Astrocyte (in vitro differentiated cells and primary cell): ENCODE measurements at places on chromosomes 5 and 9. TPM values are rescaled to one million over a fixed set of nuclear protein-coding genes. Genes with fewer than 3 reads are reported as not detected.

The NFIL3 gene
- total RNA-seq: 32.4 and 37.5 TPM in 2 replicates

The FLT4 gene
- total RNA-seq: 3.7 and 7.2 TPM in 2 replicates

The TMC1 gene
- total RNA-seq: 0.10 TPM in 1 of 2 replicates, not detected in the other

The LYRM7 gene
- total RNA-seq: 6.6 and 7.0 TPM in 2 replicates

The NTRK2 gene
- total RNA-seq: 4.6 and 4.8 TPM in 2 replicates

The IFNA2 gene
- total RNA-seq: not detected in 2 replicates

DNA sequence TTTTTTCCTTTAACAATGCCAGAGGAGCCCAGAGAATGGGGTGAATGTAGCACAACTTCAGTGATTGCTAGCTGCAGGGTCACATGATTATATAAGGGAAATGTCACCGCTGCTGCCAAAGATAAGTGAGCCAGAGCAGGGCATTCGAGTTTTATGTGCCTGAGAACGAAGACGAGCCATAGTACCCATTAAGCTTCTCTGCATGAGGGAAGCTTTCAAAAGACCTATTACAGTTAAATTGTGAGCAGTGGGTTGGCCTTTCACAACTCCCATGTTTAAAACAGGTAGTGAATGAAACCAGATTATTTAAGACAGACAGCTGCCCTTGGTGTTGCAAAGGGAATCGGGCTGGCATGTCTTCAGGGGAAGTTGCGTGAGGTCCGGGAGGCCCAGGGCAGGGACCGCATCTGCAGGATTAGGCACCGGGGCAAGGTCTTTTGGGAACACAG lies 82.4 kb upstream of the TNFAIP8 start:
- H3K27ac ChIP-seq: no peak overlapping the region
- DNase-seq: no peak
- H3K27me3 ChIP-seq: no peaks in the 10 kb centered on the region
- H3K36me3 ChIP-seq: no peaks in the 10 kb centered on the region
- H3K4me1 ChIP-seq: peaks cover 21% of the 10 kb centered on the region
- H3K4me3 ChIP-seq: no peak overlapping the region

DNA sequence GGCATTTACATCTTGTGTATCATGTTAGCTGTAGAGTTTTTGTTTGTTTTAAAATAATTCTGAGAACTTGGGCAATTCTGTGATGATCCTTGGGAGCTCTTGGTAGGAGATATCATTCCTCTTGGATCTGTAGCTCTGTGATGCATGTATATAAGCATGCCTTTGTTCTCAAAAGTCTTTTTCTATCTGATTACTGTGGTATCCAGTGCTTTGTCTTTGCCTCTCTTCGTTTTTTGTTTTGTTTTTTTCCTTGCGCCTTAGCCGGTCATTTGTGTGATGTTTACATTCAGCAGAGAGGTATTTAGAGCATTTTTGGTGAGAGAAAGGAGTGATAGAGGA lies 110.0 kb downstream of the PAM start:
- H3K4me3 ChIP-seq: peak overlapping the region; percentile 97
- H3K4me1 ChIP-seq: peaks cover 18% of the 10 kb centered on the region
- no peaks in the 10 kb centered on the region for H3K36me3 ChIP-seq
- peak overlapping the region; percentile 93 for H3K27ac ChIP-seq

DNA sequence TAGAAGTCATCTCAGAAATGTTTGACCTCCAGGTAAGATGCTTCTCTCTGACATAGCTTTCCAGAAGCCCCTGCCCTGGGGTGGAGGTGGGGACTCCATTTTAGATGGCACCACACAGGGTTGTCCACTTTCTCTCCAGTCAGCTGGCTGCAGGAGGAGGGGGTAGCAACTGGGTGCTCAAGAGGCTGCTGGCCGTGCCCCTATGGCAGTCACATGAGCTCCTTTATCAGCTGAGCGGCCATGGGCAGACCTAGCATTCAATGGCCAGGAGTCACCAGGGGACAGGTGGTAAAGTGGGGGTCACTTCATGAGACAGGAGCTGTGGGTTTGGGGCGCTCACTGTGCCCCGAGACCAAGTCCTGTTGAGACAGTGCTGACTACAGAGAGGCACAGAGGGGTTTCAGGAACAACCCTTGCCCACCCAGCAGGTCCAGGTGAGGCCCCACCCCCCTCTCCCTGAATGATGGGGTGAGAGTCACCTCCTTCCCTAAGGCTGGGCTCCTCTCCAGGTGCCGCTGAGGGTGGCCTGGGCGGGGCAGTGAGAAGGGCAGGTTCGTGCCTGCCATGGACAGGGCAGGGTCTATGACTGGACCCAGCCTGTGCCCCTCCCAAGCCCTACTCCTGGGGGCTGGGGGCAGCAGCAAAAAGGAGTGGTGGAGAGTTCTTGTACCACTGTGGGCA lies 642 bp downstream of the CSF2 start:
- no peak overlapping the region for H3K4me3 ChIP-seq
- no peak overlapping the region for H3K27ac ChIP-seq
- no peak for DNase-seq

GRCh38 chr5:112933651-112934365 lies 11.8 kb upstream of the REEP5 start:
- H3K4me1 ChIP-seq: peaks cover 6% of the 10 kb centered on the region
- no peaks in the 10 kb centered on the region for H3K36me3 ChIP-seq
- H3K27me3 ChIP-seq: no peaks in the 10 kb centered on the region
- DNase-seq: peak; percentile 70

DNA sequence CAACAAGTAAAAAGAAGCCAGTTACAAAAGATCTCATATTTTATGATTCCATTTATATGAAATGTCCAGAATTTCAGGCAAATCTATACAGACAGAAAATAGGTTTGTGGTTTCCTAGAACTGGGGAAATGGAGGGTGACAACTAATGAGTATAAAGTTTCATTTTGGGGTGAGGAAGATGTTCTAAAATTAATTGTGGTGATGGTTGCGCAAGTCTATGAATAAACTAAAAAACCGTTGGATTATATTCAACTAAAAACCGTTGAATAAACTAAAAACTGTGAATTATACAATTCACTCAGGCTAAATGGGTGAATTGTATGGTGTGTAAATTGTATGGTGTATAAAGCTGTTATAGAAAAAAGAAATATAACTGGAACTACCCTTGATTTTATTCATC lies 47.6 kb downstream of the ADAMTS6 start:
- peaks cover 16% of the 10 kb centered on the region for H3K36me3 ChIP-seq
- DNase-seq: no peak
- no peaks in the 10 kb centered on the region for H3K4me1 ChIP-seq
- H3K27ac ChIP-seq: no peak overlapping the region
- no peaks in the 10 kb centered on the region for H3K27me3 ChIP-seq

DNA sequence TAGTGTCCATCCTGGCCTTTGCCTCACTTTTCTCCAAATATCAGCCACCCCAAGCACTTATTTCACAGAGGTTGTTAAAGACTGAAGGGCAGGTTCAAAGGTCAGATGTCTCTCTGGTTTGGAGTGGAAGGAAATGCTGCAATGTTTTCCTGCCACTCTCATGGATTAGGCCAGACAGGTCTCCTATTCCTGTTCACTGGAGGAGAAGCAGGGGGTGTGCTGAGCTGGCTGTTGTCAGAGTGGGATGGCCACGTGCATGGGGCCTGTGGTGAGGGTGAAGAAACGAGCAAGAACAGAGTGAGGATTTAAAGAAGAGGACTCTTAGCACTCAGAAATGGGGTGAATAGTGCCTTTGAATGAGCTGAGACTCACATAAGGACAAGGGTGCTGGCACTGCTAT lies 6.7 kb downstream of the TMEM8B start:
- no peaks in the 10 kb centered on the region for H3K27me3 ChIP-seq
- H3K36me3 ChIP-seq: no peaks in the 10 kb centered on the region
- no peak overlapping the region for H3K27ac ChIP-seq

- no peak for DNase-seq
- no peaks in the 10 kb centered on the region for H3K27me3 ChIP-seq
- H3K4me1 ChIP-seq: peaks cover 48% of the 10 kb centered on the region
- no peaks in the 10 kb centered on the region for H3K36me3 ChIP-seq
- H3K27ac ChIP-seq: peak overlapping the region; percentile 82
Observed at GRCh38 chr9:38066914-38067858, 1.8 kb downstream of the SHB start.

DNA sequence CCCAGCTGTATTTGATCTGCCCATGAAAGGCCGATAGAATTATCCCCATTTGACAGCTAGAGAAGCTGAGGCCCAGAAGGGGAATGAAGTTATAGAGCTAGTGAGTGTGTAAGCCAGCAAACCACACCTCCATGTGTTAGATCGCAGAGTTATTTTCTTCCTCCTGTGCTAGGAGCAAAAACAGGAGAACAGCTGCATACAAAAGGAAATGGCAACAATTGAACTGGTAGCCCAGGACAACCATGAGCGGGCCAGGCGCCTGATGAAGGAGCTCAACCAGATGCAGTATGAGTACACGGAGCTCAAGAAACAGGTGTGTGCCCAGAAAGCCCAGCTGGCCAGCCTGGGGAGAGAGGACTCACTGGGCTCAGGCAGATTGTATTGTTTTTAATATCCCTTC lies 30.4 kb downstream of the RAB14 start:
- H3K36me3 ChIP-seq: peaks cover 31% of the 10 kb centered on the region
- no peak overlapping the region for H3K27ac ChIP-seq
- no peak for DNase-seq
- no peak overlapping the region for H3K4me3 ChIP-seq
- peaks cover 4% of the 10 kb centered on the region for H3K4me1 ChIP-seq

GRCh38 chr5:16412556-16412955 lies 53.0 kb downstream of the ZNF622 start:
- peaks cover 12% of the 10 kb centered on the region for H3K4me1 ChIP-seq
- no peak overlapping the region for H3K27ac ChIP-seq
- DNase-seq: no peak
- no peaks in the 10 kb centered on the region for H3K27me3 ChIP-seq

- no peak overlapping the region for H3K27ac ChIP-seq
- DNase-seq: peak; percentile 60
- no peaks in the 10 kb centered on the region for H3K27me3 ChIP-seq
- H3K4me3 ChIP-seq: no peak overlapping the region
- no peaks in the 10 kb centered on the region for H3K36me3 ChIP-seq
- peaks cover 17% of the 10 kb centered on the region for H3K4me1 ChIP-seq
Observed at GRCh38 chr9:16668734-16669295, 201.7 kb downstream of the BNC2 start.

GRCh38 chr5:102850503-102850902 lies 95.4 kb downstream of the PAM start:
- no peak overlapping the region for H3K4me3 ChIP-seq
- no peak for DNase-seq
- no peak overlapping the region for H3K27ac ChIP-seq
- no peaks in the 10 kb centered on the region for H3K4me1 ChIP-seq
- H3K27me3 ChIP-seq: no peaks in the 10 kb centered on the region
